Adipocyte (in vitro differentiated cells): ENCODE measurements at places on chromosomes 4 and X.

DNA sequence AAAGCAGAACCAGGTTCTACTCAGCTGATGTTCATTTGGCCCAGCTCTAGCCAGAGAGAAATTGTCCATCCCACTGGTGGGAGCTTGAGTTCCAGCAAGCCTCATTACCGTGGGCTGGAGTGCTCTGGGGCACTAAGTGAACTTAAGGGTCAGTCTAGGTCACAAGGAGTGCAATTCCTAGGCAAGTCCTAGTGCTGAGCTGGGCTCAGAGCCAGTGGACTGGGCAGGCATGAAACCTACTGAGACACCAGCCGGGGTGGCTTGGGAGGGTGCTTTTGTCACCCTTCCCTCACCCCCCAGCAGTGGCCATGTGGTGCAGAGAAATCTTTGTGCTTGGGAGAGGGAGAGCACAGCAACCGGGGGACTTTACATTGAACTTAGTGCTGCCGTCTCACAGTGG, 39.4 kb downstream of the GSX2 start:
- no peak for DNase-seq

DNA sequence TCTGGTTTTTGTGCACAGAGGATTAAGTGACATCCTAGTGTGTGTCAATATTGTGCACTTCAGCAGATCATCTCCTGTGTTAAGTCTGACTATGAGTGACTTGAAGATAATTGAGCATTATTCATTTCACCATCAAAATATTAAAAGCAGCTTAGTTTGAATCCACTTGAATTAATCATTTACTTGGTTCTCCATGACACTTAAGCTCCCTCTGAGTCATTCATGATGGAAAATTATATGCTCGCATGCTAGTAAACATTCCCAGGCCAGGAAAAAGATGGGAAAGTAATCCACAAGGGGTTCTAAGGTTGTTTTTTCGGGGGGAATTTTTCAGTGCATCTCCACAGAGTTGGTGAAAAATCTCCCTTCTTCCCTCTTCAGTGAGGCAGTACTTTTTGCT, 97.2 kb upstream of the EOLA2 start:
- no peak for DNase-seq

GRCh38 chr4:152074573-152074972, 313.8 kb upstream of the GATB start:
- no peak for DNase-seq

- DNase-seq: no peak
Observed at GRCh38 chr4:121049072-121049599, 23.2 kb downstream of the NDNF start.

GRCh38 chr4:62360156-62360545, 1160.0 kb downstream of the ADGRL3 start:
- DNase-seq: no peak

- DNase-seq: no peak
Observed at GRCh38 chr4:151678048-151678872, 82.5 kb downstream of the GATB start.

DNA sequence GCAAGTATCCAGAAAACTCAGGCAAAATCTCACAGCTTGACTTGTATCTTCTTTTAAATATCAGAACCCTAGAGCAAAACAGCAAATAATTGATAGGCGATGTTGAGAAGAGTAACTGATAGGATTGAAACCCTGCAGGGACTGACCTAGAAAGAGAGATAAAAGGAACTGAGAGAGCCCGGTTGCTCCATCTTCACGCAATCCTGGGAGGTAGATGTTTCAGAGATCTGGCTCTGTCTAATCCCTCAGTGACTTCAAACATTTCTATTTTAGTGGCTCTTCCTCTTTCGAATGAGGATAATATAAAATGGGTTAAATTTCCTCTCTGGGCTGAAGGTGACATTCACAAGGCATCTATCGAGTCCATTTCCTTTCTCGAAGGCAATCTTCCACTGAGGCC, 39.3 kb upstream of the RPL34 start:
- DNase-seq: no peak

- no peak for DNase-seq
Observed at GRCh38 chr4:151518359-151518758, 109.4 kb downstream of the FHIP1A start.

- no peak for DNase-seq
Observed at GRCh38 chr4:107631560-107631959, 88.5 kb downstream of the PAPSS1 start.

- DNase-seq: peak; percentile 40
Observed at GRCh38 chr4:172573899-172574298, 594.7 kb upstream of the GALNT7 start.

DNA sequence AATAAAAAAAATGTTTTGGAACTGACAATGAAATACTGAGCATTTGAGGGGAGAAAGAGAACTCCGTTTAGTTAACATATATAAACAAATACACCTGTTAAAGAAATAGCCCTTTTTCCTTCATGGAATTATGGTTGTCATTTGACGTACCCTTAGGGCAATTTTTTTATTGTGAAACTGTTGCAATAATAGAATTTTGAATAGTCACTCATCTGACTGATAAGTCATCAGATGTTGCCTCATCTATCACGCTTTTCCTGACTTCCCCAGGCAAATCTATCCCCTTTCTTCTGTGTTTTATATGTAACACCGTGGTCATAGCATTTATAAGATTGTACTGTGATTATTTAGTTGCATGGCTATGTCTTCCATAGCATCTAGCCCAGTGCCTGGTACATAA, 69.0 kb upstream of the HDAC8 start:
- DNase-seq: no peak

DNA sequence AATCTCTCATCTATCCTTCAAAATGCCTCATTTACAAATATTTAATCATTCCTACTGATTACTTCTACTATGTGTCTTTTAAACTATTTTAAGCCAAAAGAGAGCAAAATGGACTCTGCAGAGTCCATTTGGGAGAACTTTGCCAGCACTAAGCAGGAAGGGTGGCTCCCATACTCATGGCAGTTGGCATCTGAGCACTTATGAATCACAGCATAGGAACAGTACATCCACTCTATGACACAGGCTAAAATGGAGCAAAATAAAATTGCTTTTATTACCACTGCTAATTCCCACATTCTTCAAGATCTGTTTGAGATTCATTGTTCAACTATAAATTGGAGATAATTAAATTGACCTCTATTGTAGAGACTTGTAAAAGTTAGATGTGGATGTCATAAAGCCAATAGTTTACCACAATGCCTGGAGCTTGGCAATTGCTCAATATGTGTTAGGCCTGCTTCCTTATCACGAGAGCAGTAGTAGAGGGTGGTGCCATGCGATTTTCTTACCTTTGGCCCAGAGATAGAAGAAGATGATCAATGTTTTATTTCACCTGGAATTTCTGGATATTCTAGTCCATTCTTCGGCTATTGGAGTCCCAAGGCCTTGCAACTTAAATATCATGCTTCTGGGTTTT, 19.1 kb downstream of the HPGD start:
- DNase-seq: peak; percentile 42

- DNase-seq: peak; percentile 90
Observed at GRCh38 chr4:153166716-153167501, 37.3 kb upstream of the TRIM2 start.

DNA sequence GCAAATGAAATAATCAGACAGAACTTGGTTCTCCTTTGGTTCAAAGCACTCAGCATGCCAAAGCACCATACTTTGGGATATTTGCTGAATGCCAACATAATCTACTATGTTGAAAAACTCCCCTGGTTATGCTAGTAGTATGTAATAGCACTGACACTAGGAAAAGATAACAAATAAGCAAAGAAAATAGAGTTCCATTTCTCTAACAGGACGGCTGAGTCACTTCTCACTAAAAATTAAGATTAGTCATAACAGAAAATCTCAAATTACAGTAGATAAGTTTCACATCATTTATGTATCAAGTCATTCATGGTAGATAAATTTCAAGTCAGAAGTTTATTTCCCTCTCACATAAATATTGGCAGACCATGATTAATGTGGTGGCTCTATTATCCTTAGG, 17.9 kb downstream of the PDHA2 start:
- peak; percentile 25 for DNase-seq

DNA sequence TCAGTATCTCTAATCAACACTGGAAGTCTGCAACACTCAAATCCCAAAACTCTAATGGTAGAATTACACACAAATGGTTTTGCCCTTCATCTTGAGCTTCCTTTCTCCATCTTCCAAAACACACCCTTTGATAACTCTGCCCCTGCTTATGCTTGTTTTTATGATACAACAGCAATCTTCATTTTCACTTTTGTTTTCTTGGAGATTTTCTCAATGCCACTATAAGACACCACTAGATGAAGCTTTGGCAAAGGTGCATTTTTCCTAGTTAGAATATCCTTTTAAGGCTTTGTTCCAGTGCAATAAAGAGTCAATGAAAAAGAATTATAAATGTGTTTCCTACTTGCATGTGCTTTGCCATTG, 472.4 kb upstream of the NWD2 start:
- no peak for DNase-seq

DNA sequence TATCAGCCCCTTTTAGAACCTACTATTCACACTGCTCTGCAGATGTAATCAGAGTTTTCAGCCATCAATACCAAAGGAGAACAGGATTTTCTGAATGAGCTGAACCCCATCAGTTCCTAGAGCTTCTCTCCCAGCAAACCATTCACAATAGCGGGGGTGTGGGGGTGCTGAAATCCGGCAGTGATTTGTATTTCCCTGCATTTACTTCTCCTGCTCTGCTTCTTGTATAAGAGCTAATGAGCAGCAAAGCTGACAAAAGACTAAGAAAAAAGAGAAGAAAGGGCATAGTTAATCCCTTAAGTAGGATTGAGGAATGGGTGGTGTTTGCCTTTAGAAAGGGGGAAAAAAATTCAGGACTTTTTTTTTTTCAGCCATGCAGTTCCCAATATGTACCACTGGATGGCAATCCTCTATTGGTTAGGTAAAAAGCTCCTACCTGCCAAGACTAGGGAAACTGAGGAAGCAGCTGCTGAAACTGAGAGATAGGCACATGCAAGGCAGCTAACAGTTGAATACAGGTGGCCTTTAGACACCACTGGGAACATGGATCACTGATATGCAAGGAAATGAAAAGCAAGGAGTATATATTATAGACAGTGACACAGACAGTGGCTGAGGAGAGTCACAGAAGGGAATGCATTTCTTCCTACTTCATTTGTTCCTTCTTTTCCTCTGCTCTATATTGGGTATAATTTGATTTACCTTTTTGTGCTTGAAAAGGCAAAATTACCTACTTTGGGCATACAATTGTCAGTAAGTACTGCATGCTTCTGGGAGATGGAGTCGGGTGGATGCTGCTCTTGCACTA, 217.9 kb downstream of the HS6ST2 start:
- peak; percentile 25 for DNase-seq

DNA sequence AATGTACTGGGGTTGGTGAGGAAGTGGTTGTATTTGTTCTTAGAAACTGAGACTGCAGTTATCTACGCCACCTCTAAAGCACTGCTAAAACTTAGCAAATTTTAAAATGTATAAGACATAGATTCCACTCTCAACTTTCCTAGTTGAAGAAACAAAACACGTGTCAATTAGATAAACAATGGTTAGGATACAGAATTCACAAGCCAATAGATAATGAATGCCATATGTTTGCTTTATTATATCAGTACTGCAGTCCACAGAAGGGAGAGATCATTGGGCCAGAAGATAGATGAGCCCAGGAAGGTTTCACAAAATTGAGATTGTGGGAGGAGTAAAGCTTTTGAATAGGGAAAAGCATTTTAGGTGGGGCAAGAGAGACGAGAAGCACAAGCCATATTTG, 14.3 kb downstream of the TMEM33 start:
- peak; percentile 9 for DNase-seq

GRCh38 chr4:186981161-186981560, 257.5 kb upstream of the FAT1 start:
- DNase-seq: peak; percentile 49

DNA sequence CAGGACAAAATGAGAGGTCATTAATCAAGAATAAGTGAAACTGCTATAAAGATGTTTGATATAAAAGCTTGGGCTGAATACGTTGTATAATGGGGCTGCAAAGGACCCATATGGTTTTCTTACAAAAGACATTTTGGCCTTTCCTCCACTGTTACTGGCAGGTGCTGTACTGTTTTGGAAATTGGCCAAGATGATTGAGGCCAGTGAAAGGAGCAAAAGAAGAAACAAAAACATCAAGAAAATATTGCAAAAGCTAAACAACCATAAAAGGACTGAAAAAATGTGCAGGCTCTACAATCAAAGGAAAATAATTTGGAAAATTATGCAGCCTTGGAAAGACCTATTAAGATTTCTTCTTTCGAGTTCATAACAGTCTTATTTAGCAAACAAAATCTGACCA, 222.2 kb upstream of the PPP1R2C start:
- no peak for DNase-seq

- peak; percentile 56 for DNase-seq
Observed at GRCh38 chrX:154458954-154459778, 1.1 kb downstream of the PLXNA3 start.

DNA sequence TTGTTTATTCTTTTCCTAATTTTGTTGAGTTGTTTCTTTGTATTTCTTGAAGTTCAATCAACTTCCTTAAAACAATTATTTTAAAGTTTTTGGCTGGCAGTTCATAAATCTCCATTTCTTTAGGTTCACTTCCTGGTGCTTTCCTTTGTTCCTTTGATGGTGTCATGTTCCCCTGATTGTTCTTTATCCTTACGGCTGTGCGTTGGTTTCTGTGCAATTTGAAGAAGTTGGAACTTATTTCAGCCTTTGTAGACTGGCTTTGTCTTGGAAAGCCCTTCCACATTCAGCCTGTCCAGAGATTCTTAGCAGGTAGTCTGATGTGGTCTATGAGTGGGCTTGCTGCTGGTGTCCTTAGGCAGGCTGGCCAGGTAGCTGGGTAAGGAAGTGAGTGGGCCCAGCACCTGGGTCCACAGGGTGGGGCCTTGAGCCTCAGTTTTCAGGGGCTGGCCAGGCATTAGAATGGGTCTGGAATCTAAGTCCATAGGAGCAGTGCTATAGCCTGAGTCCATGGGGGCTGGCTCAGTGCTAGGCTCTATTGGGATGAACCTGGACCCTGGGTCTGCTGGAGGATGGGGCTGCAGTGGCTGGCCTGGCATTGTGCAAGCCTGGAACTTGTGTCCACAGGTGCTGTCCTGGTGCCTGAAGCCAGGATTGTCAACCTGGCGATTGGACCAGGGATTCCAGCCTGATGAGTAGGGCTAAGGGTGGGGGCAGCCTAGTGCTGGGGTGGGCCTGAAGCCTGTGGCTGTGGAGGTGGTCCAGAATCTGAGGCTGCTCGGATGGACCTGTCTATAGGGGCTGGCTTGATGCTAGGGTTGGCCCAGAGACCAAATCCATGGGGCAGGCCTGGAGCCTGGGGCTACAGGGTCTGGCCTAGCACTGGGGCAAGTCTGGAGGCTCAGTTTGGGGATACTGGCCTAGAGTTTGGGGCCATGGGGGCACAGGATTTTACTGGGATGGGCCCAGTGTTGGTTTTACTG, 152.4 kb downstream of the STAG2 start:
- no peak for DNase-seq

- no peak for DNase-seq
Observed at GRCh38 chr4:175720067-175720466, 92.0 kb downstream of the GPM6A start.

DNA sequence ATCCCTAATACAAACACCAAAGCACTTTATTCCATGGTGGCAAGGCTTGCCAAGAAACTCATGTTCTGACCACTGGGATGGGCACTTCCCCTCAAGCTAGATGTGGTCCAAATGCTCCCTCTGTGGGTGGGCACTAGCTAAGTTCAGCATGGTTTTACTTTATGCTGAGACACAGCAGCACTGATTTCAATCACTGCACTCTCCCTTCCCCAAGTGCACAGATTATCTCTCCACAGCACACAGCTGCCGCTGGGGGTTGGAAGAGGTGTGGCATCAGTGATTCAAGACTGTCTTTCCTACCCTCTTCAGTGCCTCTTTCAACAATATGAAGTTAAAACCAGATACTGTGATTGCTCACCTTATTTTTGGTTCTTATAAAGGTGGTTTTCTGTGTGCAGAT, 16.5 kb upstream of the GUCY2F start:
- no peak for DNase-seq

GRCh38 chr4:80367737-80368136, 32.2 kb downstream of the CFAP299 start:
- no peak for DNase-seq
